ENCODE measurements at places on chromosomes 12 and 14.

DNA sequence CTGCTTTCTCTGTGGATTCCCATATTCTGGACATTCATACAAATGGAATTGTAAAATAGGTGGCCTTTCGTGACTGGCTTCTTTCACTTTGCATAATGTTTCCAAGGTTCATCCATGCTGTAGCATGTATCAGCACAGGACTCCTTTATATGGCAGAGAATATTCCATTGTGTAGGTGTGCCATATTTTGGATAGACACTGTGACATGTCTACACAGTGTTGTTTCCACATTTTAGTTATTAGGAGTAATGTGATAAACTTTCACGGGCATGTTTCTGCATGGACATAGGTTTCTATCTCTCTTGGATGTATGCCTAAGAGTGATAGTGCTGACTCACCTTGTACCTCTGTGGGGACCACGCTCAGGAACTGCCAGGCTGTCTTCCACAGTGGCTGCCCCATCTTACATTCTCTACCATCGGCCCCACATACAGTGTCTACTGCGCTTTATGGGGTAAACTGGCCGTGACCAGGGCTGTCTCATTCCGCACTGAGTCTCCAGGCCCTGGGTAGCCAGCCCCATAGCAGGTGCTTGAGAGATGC lies 7.1 kb upstream of the KRT84 start:
- no peak for DNase-seq

GRCh38 chr14:104694475-104694950 lies 5.1 kb downstream of the INF2 start:
- DNase-seq: peak; percentile 86

DNA sequence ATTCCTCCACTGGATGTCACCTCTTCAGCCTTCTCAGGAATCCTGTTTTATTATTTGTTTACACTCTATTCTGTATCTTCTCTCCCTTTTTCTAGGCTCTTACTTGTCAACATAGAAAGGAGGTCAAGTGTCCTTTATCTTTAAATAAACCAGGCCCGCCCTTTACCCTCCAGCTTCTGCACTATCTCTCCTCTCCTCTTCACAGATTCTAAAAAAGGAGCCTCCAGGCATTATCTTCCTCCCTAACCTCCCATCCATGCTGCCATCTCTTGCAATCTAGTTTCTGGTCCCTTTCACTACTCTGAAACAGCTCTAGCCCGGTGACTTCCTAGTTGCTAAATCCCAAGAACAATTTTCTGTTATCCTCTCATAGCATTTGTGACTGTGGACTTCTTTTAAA lies 24.1 kb upstream of the ARID2 start:
- DNase-seq: no peak

GRCh38 chr12:101051901-101052550 lies 158.0 kb downstream of the SLC5A8 start:
- no peak for DNase-seq

GRCh38 chr14:97298331-97298730 lies 501.1 kb downstream of the VRK1 start:
- DNase-seq: no peak

GRCh38 chr14:27995691-27996090 lies 770.9 kb upstream of the FOXG1 start:
- no peak for DNase-seq

- no peak for DNase-seq
Observed at GRCh38 chr12:112172556-112173324, 47.4 kb downstream of the TRAFD1 start.

DNA sequence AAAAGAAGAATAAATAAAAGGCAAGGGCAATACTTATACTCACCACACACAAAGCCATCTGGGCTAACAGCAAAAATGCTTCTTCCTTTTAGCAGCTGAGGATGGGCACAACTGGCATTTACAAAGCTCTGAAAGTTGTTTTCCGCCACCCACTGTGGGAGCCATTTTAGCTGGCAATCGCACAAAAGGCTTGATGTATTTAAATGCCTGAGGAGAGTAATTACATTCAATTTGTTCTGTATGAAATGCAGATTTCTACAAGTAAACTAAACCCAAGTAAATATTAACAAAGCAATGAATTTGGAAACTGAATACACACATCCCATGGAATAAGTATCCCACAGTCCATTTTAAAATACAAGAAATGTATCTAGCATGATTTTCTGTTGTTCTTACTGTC lies 37.5 kb downstream of the LRIG3 start:
- DNase-seq: no peak

DNA sequence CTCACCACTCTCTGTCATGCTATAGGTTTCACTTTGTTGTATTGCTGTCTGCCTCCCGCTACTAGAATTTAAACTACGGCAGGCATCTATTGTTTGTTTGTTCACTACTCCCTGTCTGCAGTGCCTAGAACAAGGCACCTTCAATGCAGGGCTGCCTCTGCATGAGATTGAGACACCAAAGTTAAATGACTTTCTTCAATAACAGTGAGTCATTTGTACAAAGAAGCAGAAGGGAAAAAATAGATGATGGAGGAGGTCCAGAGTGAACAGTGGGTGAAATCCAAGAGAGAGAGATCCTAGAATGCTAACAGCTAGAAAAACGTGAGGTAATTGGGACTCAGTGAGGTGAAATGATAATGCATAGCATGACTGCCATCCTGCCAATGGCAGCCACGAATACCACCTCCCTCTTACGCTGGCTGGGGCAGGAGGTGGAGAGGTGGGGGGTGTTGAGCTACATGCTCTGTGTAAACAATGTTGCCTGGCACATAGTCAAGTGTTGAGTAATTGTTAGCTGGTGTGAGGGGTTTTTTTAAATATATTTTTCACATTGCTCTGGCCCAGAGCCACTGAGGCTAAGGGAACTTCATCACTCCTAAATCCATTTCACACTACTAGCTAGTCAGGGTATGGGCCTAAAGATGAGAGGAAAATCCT lies 367.6 kb downstream of the RPS29 start:
- DNase-seq: no peak

- peak; percentile 92 for DNase-seq
Observed at GRCh38 chr12:110079477-110080400, 31.4 kb upstream of the C12orf76 start.

GRCh38 chr12:122394626-122395194 lies 27.8 kb downstream of the CLIP1 start:
- DNase-seq: no peak

Data from midbrain (tissue), 1 donor.